ENCODE measurements at places on chromosomes 7 and 10. TPM values are rescaled to one million over a fixed set of nuclear protein-coding genes. Genes with fewer than 3 reads are reported as not detected.

Gene JAKMIP3
- total RNA-seq = 0.34 TPM

Gene CHN2
- 9.2 TPM for total RNA-seq

DNA sequence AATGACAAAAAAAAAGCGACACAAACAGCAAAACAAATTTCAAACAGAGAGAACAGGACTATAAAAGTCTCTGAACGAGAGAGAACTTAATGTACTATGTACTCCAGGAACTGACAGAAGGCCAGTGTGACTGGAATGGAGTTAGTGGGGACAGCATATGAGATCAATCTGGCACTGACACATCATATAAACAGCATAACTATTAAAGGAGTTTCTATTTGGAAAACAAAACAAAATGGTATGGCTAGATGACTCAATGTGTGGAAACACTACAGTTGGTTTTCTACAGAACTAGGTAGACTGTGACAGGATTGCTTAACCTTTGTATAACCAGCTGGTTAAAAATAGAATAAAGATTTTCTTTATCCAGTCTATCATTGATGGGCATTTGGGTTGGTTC is 232.9 kb upstream of the KAT6B start:
- H3K27me3 ChIP-seq = no peaks in the 10 kb centered on the region
- peaks cover 3% of the 10 kb centered on the region for H3K4me1 ChIP-seq
- no peak overlapping the region for H3K27ac ChIP-seq

DNA sequence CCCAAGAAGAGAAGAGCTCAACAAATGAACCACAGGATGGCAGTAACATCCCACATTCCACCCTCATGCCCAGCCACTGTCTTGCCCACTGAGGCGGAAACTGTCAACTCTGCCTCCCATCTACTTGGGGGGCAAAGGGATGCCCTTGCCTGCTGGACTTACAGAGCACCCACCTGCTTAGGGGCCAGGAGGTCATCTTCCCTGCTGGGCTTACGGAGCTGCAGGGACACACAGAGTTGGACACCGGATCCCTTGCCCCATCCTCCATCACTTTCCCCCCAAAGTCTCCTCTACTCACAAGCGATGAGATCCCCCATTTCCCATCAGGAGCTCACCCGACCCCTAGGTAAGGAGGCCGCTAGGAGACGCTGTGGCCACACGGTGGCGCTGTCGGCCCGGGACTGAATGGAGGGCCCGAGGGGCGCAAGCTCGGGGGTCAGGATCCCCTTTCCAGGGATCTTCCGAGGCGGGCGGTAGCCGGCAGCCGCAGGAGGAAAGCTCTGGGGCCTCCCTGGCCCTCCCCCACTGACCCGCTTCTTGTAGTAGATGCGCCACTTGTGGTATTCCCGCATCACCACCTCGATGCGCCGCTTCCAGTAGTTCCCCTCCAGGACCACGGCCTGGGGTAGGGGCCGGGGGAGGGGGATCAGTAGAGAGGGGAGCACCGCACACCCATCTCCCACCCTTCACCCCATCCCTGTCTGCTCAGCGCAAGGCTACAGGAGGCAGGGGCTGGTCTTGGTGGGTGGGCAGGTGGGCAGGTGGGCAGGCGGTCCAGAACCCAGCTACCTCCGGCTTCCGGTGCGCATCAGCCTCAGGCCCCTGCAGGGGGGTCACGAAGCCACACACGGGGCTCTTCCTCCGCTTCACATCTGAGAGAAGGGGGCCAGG is 17.3 kb downstream of the MLXIPL start:
- peak; percentile 44 for DNase-seq
- no peaks in the 10 kb centered on the region for H3K27me3 ChIP-seq
- no peak overlapping the region for H3K27ac ChIP-seq
- no peaks in the 10 kb centered on the region for H3K4me1 ChIP-seq

- H3K36me3 ChIP-seq = no peaks in the 10 kb centered on the region
- DNase-seq = no peak
- H3K4me1 ChIP-seq = no peaks in the 10 kb centered on the region
- H3K4me3 ChIP-seq = no peak overlapping the region
- H3K27ac ChIP-seq = peak overlapping the region; percentile 85
Observed at GRCh38 chr10:62243647-62243997, 25.0 kb downstream of the RTKN2 start.

Gene TCERG1L
- 0.09 TPM for total RNA-seq

Gene CALY
- not detected for total RNA-seq

DNA sequence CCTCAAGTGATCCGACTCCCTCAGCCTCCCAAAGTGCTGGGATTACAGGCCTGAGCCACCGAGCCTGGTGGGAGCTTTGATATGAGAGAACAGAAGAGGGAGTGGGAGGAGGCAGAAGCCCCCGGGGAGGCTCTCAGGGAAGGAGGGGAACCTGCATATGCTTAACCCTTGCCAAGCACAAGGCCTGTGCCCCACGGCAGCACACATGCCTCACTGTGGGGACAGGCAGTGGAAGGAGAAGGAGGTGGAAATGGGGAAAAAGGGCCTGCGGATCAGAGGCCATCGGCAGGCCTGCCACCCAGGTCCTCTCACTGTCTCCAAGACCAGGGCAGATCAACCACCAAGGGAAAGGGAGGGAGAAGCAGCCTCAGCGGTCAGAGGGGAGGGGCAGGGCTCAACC is 7.2 kb upstream of the GRID1 start:
- H3K27me3 ChIP-seq = peaks cover 50% of the 10 kb centered on the region
- H3K4me3 ChIP-seq = no peak overlapping the region
- DNase-seq = no peak
- H3K4me1 ChIP-seq = peaks cover 4% of the 10 kb centered on the region

DNA sequence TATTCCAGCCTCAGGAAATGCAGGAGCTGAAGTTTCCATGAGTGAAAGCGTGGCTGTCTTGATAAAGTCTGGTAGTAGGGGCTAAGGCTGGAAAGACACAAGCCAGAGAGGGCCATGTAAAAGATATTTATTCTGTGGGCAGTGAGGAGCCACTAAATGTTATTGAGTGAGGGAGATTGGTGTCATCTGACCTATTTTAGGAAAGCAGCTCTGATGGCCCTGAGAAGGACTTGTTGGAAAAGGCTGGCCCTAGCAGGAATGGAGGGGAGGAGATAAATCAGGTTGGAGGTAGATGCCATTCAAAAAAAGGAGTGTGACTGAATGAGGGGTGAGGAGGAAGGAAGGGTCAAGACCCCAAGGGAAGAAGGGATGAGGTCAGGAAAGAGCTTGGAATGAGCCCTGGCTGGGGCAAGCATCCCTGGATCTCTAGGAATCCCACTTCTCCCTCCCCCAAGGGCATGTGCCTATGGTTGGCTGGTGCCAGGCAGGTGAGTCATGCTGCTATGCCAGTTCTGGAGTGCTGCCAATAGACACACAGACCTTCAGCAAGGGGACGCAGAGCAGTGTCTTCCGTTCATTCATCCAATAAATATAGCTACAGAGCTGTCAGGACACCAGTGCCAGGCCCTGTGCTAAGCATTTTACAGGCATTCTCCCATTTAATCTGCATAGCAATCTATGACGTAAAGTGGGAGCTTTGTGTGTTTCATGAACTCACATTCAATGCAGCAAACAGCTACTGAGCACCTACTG is 2.0 kb downstream of the ANKRD2 start:
- H3K36me3 ChIP-seq = no peaks in the 10 kb centered on the region
- no peaks in the 10 kb centered on the region for H3K27me3 ChIP-seq
- no peak overlapping the region for H3K4me3 ChIP-seq
- peak overlapping the region; percentile 97 for H3K27ac ChIP-seq
- peak; percentile 29 for DNase-seq

GRCh38 chr7:36951257-36951697 is 227.0 kb upstream of the AOAH start:
- no peaks in the 10 kb centered on the region for H3K36me3 ChIP-seq
- H3K4me1 ChIP-seq = no peaks in the 10 kb centered on the region
- H3K4me3 ChIP-seq = no peak overlapping the region
- H3K27me3 ChIP-seq = no peaks in the 10 kb centered on the region
- no peak overlapping the region for H3K27ac ChIP-seq
- no peak for DNase-seq

GRCh38 chr10:3856593-3856992 is 71.6 kb upstream of the KLF6 start:
- H3K27ac ChIP-seq = no peak overlapping the region
- H3K4me3 ChIP-seq = no peak overlapping the region
- H3K36me3 ChIP-seq = no peaks in the 10 kb centered on the region
- DNase-seq = no peak
- no peaks in the 10 kb centered on the region for H3K27me3 ChIP-seq

- no peak overlapping the region for H3K27ac ChIP-seq
- H3K4me3 ChIP-seq = no peak overlapping the region
- H3K27me3 ChIP-seq = no peaks in the 10 kb centered on the region
- DNase-seq = no peak
Observed at GRCh38 chr10:31171402-31172083, 139.9 kb upstream of the ZNF438 start.

Gene KIF11
- total RNA-seq = 7.5 TPM

- no peaks in the 10 kb centered on the region for H3K27me3 ChIP-seq
- peak overlapping the region; percentile 23 for H3K27ac ChIP-seq
Observed at GRCh38 chr10:15791816-15792524, 68.3 kb downstream of the MINDY3 start.

DNA sequence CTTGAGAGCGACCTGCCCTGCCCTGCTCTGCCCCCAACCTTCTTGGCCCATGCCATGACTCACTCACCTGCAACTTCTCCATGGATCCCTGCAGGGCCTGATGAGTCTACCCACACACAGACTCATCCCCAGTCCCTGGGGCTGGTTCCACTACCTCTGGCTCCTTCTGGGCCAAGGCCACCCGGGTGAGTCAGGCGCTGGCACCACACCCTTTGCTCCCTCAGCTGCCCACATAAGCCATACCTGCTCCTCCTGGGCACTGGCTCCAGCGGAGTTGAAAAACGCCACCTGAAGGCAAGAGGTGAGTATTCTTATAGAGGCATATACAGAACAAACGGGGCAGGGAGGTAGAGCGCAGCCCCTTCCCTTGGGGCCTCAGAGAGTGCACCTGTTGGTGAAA is 16.2 kb upstream of the MTPAP start:
- H3K36me3 ChIP-seq = no peaks in the 10 kb centered on the region
- peaks cover 8% of the 10 kb centered on the region for H3K4me1 ChIP-seq
- H3K27ac ChIP-seq = no peak overlapping the region
- no peaks in the 10 kb centered on the region for H3K27me3 ChIP-seq
- no peak for DNase-seq

- no peaks in the 10 kb centered on the region for H3K27me3 ChIP-seq
- no peak for DNase-seq
- H3K36me3 ChIP-seq = no peaks in the 10 kb centered on the region
- no peak overlapping the region for H3K4me3 ChIP-seq
- H3K4me1 ChIP-seq = no peaks in the 10 kb centered on the region
Observed at GRCh38 chr10:27359792-27360355, 119.3 kb upstream of the ACBD5 start.

DNA sequence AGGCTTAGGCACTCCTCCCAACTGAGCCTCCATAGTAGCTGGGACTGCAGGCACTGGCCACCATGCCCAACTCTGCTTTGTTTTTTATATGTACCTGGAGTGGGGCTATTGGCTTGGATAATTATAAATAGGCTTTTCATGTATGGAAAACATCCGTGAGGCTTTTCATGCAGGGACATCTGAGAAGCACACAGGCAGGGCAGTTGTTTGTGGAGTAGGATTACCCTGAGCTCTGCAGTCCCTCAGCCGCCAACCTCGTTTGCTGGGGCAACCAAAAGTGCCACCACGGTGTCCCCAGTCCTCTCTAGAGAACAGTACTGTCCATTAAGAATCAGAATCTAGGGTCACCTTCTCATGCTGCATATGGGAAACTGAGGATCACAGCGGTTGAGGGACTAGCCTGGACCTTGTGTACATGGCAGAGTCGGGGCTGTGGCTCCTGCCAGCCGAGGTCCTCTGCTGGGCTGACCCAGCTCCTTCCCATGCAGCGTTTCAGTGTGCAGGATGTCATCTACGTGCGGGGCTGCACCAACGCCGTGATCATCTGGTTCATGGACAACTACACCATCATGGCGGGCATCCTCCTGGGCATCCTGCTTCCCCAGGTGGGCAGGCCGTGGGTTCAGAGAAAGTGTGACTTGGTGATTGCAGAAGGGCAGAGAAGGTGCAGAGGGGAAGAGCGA is 54.5 kb downstream of the TSPAN15 start:
- no peak for DNase-seq
- H3K27ac ChIP-seq = no peak overlapping the region
- H3K27me3 ChIP-seq = no peaks in the 10 kb centered on the region
- H3K4me3 ChIP-seq = no peak overlapping the region
- peaks cover 4% of the 10 kb centered on the region for H3K36me3 ChIP-seq

- H3K27me3 ChIP-seq = no peaks in the 10 kb centered on the region
- no peak overlapping the region for H3K4me3 ChIP-seq
- peak; percentile 84 for DNase-seq
Observed at GRCh38 chr7:74026903-74027682, 880 bp upstream of the ELN start.

DNA sequence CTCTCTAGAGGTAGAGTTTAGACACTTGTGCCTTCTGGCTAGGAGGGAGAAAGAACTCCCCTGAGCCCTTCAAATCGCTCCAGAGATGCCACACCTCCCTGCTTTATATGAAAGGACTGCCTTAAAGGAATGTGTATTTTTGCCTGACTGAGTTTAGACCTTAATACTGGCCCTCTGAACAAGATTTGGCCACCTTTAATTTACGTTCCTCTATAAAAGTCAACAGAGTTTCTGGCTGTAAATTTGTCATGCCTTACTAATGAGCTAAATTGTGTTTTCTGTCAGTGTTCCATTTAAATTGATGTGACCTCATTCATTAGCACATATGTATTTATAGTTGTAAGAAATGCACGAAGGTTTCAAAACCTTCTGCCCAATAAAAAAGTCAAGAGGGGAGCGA is 48.0 kb downstream of the SEMA3C start:
- DNase-seq = no peak
- no peaks in the 10 kb centered on the region for H3K27me3 ChIP-seq
- H3K36me3 ChIP-seq = no peaks in the 10 kb centered on the region
- H3K4me3 ChIP-seq = no peak overlapping the region
- H3K4me1 ChIP-seq = no peaks in the 10 kb centered on the region

DNA sequence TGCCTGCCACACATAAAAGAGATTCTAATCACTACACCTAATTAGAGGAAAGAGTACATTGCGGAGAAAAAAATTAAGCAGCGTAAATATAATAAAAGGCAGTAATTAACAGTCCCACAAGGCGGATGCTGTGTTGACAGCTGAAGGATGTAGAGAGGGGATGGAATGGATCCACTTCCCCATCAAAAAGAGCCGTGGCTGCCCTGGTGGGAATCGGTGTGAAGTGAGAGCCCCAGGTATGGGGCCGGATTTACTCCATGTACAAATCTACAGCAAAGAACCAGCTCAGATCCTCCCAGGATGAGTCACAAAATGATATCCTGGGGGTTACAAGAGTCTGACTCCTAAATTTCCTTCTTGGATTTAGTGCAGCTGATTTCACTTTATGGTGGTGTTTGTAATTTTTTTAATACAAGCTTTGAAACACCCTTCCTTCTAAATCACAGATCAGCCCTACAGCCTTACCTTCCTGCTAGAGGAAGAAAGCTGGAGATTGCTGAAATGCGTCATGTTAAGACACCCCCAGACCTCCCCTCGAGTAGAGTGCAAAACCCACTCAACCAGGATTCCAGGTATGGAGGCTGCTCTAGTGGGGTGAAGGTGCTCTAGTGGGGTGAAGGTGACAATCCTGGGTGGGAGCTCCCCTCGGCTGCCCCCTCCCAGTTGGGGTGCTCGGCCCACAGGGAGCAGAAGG is 398.4 kb downstream of the PLXNA4 start:
- no peak for DNase-seq
- peaks cover 3% of the 10 kb centered on the region for H3K36me3 ChIP-seq
- H3K4me1 ChIP-seq = no peaks in the 10 kb centered on the region
- H3K27ac ChIP-seq = no peak overlapping the region
- no peak overlapping the region for H3K4me3 ChIP-seq
- H3K27me3 ChIP-seq = peaks cover 3% of the 10 kb centered on the region

Measured in lung (tissue), 17 donors.